ENCODE measurements at places on chromosomes 4 and X.

GRCh38 chrX:53087388-53087831 is 5.2 kb downstream of the TSPYL2 start:
- no peak for DNase-seq

DNA sequence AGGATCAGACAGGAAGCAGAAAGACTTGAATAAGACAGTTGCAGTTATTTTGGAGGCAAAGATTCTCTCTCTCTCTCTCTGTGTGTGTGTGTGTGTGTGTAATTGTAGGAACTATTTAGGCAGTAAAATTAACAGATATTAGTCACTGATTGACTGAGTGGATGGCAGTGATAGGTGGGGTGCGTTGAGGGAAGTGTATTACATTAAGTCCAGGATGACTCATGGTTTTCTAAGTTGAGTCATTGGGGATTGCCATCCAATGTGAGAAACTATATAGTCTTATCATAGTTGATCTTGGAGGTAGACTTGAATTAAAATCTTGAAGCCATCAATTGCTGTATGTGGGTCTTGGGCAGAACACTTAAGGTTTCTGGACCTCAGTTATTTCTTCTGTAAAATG is 75.4 kb downstream of the AR start:
- no peak for DNase-seq

- DNase-seq = no peak
Observed at GRCh38 chrX:133983974-133984845, 1.2 kb downstream of the GPC3 start.

DNA sequence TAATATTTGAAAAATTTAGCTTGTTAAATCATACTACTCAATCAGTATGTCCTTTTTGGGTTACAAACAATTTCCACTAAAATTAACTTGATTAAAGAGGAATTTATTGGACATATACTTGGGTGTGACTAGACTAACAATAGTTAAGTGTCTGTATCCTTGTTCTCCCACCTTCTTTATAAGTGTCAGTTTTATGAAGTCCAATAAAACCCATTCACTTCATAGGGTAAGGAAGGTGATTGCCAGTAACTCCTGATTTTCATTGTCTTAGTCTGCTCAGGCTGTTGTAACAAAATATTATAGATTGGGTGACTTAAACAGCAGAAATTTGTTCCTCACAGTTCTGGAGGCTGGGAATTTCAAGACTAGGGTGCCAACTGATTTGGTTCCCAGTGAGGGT is 800.0 kb downstream of the PDHA2 start:
- no peak for DNase-seq

GRCh38 chr4:77232653-77233052 is 75.6 kb downstream of the CCNG2 start:
- DNase-seq = no peak

DNA sequence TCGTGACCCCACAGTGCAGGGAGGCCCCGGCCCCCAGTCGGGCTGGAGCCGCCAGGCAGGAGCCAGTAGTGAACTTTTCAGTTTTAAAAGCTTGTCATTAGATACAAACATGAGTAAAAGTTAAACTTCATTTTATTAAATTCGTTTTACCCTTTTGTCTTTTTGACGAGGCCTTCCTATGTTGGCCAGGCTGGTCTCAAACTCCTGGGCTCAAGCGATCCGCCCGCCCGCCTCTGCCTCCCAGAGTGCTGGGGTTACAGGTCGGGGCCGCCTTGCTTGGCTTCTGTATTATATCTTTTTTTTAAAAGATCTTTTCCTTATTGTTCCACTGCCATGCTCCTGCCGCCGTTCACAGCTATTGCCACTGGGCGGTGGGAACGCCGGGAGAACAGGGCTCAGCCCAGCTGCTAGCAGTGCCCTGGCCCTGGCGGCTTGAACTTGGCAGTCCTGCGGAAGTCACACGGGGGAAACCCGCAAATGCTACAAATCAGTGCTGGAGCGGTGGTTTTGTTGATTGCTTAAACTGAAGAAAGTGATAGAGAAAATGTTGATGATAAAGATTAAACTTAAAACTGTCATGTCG is 968 bp upstream of the NELFA start:
- DNase-seq = peak; percentile 70

- peak; percentile 86 for DNase-seq
Observed at GRCh38 chr4:105471566-105472176, 2.2 kb downstream of the PPA2 start.

- DNase-seq = no peak
Observed at GRCh38 chr4:102302762-102303161, 42.5 kb downstream of the SLC39A8 start.

- no peak for DNase-seq
Observed at GRCh38 chrX:9829308-9830267, 43.4 kb downstream of the SHROOM2 start.

DNA sequence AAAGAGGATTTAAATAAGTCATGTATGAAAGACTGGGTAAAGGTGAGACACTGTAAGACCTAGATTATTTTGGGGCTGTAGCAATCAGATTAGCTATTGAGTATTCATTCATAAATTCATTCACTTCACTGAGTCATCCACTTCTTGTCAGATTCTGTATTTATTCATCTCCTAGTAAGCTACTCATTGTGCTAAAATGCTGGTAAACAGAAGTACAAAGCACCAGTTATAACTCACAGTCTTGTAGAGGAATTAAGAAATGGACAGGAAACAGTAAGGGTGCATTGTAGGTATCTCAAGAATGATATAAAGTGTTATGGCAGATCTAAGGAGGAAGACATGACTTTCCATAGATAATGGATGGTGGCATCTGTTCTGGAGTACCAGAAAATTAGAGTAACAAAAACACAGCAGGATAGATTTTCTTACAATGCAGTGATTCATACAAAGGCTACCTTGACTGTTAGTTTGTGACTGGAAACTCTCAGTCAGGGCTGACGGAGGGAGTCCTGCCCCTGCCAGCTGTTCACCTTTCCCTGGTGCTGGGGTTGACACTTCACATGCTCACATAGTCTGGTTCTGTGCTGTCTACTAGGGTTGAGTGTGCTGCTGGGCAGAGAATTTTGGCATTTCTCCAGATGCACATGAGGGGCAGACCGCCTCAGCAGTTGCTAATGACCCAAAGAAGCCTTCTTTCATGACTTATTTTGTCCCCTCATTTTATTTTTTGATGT is 26.5 kb upstream of the HAND2 start:
- no peak for DNase-seq

GRCh38 chr4:145097331-145097820 is 620 bp downstream of the ANAPC10 start:
- no peak for DNase-seq

DNA sequence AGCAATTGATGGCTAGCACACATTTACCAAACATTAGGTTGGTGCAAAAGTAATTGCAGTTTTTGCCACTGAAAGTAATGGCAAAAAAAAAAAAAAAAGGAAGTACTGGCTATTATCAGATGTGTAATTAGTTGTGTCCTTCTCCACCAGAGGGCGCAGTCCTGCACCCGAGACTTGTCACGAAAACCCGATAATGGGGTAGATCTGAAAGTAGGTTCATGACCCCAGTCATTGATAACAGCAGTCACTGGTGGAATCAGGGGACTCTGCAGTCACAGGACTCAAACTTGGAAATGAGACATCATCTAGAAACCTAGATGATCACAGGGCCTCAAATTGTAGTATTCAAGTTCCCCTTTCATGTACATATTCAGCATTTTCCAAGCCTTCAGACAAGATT is 13.1 kb upstream of the ACOT9 start:
- DNase-seq = peak; percentile 71

Data from NCI-H82 (cell line).